ENCODE measurements at places on chromosomes 2 and 18.

GRCh38 chr2:17646081-17646554, 105.6 kb downstream of the VSNL1 start:
- peak; percentile 62 for DNase-seq

GRCh38 chr2:48107326-48107925, 201.1 kb upstream of the FBXO11 start:
- peak; percentile 69 for DNase-seq

DNA sequence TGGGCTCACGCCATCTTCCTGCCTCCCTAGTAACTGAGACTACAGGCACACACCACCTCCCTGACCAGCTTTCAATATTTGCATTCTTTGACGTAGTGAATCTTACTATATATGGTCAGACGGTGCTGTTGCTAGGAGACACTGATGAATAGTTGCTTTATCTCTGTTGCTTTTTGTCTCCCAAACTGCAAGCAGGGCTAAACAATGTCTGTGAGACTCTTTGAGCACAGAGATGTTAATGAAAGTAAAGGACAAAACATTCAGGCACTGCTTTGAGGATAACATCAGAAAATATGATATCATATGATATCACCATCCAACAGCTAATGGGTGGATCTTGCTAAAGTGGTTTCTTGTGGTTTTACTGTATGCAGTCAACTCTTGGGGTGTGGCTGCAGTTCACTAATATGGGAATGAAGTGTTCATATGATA, 43.0 kb downstream of the EMILIN2 start:
- no peak for DNase-seq

DNA sequence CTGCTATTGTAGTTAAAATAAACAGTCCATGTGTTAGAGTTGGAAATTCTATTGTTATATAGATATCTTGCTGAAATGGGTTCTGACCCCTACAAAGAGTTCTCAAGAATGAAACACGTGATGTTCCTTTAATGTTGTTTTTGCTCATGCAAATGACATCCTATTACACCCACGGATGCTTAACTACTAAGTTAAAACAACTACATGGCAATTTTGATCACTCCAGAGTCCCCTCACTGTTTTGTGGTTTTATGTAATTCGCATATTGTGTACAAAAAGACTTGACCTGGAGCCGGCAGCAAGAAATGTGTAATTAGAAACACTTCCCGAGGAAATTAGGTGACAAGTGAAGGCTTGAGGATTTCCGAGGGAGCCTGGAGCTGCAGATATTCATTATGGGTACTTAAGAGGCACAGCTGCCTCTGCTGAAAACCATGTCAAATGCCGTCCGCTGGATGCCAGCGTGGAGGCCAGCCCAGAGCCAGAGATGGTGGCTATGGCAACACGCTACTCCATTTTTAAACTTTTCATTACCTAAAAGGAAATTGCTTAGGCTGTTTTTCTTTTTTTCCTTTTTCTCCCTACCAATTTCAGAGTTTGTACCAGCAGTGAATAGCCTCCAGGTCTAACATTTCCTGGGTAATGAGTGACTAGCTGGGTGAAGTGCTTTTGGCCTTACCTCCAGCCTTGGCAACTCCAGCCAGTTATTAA, 21.0 kb upstream of the CABLES1 start:
- DNase-seq, result no peak

DNA sequence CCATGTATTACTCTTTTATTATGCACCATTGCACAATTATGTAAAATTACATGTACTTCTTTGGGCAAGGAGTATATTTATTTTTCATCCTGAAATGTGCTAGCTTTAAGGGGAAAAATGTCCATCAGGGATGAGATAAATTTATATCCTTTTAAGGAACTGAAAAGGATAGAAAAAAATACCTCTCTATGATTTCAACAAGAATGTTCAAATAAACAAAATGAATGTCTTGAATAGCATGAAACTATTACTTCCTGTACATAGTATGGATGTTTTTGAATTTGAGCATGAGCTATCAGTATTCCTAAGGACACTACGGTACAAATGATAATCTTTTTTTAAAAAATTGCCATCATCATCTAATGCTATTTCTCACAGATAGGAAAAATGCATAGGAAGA, 1611.9 kb upstream of the ZEB2 start:
- DNase-seq, result no peak

GRCh38 chr2:41934329-41934958, 113.4 kb upstream of the PKDCC start:
- no peak for DNase-seq
